ENCODE measurements at places on chromosomes 2 and 18.

GRCh38 chr18:59917422-59917821, 17.6 kb downstream of the PMAIP1 start:
- DNase-seq, result peak; percentile 28

GRCh38 chr18:9708057-9708433, at the start of gene RAB31:
Gene RAB31 (plus strand): TSS chr18:9708301. CDS start chr18:9708406, 105 bp downstream.
- DNase-seq, result peak; percentile 19

DNA sequence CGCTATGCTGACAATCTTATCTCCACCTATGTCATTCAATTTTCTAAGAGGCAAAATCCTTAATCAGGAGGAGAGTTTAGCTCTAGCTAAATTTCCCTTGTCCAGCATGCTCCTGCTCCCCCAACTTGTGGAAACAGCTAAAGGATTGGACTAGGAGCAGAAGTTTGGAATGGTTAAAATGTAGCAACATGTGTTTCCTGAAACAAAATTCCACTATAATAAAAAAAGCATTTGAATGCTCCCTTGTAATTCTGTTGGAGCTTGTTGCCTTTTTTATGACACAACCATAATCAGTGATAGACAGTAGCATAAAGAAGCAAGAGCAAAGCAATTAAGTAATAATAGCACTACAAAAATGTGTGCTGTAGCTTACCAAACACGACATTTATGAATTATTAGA, 6.9 kb downstream of the ACTR3 start:
- DNase-seq, result no peak

- DNase-seq, result no peak
Measured at GRCh38 chr18:70221156-70221914, 15.8 kb upstream of the RTTN start.

GRCh38 chr2:168515502-168515901, 59.4 kb downstream of the CERS6 start:
- no peak for DNase-seq

- DNase-seq, result no peak
Measured at GRCh38 chr18:13269521-13270011, 51.0 kb downstream of the LDLRAD4 start.

DNA sequence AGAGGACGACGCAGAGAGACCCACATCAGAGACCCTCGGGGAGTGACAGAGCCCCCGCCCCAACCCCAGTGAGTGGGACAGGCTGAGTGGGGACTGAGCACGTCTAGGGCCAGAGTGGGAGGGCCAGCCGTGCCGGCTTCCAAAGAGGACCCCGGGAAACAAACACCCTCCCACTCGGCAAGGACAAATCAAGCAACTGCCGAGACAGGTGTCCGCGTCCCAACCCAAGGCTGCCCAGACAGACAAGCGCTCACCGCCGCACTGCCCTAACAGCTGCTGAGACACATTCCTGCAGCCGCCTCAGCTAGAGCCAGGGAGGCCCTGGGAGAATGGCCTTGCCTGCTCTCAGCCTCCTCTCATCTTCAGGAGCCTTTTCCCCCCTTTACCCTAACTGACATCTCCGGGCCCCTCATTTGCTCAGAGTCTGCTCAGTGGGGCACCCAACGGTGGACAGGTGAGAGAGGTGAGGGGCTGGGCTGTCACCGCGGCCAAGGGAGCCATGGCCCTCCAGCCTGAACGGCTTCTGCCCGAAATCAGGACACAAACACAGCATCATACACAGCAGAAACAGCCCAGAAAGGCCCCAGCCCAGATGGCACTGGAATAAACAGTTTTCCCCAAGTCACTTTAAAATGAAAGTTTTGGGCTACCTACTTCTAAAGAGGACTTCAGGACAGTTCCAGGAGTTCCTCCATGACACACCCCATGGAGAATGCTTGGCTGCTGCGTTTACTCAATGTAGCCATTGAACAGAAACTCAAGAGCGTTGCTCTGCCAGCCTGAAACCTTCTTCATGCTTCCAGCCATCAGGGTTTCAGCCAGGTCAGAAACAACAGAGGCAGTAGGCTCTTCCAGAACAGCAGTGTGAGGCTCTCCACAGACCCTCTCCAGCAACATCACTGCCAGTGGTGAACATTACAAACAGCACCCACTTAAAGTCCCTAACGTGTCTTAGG, 23.6 kb downstream of the SLC66A2 start:
- DNase-seq, result no peak

DNA sequence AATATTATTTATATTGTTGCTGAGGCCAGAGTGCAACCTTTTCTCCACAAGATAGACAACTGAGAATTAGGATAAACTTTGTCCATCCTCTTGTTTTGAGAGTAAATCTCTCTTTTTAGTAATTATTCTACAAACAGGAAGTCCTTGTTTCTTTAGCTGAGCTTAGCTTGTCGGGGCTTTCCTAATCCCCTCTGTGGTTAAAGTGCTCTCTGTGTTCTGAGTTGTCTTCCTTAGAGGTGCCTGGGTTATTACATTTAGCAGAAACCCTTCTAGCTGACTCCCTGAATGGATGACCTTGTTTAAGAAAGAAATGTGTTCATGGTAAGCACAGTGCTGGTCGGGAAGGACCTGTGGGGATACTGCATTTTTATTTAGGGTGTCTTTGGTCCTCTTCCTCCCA, 12.7 kb downstream of the USP39 start:
- no peak for DNase-seq

- no peak for DNase-seq
Measured at GRCh38 chr2:232421189-232421785, 14.6 kb downstream of the ALPG start.
